Activated T-cell treated with anti-CD3 and anti-CD28 coated beads, Interleukin-2, amount 50 U/mL, for 72 hours (primary cell): ENCODE measurements at places on chromosomes 6 and 20.

DNA sequence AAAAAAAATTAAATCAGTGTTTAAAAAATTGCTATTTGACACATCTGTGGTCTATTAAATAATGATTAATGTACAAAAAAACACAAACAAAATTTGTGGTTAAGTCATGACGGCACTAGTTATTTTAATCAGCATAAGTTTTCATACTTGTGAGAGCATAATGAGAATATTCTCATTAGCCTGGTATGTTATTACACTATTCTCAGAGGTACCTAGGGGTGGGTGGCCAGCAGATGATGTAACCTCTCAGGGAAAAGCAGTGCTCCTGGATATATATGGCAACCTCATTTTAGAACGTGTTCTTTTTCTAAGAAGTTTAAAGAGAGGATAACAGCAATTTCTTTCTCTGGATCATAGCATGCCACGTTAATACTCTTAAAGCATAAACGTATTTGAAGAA is 109.2 kb downstream of the GJA1 start:
- no peak for DNase-seq

GRCh38 chr20:46276531-46276930 is 31.8 kb downstream of the CDH22 start:
- no peak for DNase-seq

DNA sequence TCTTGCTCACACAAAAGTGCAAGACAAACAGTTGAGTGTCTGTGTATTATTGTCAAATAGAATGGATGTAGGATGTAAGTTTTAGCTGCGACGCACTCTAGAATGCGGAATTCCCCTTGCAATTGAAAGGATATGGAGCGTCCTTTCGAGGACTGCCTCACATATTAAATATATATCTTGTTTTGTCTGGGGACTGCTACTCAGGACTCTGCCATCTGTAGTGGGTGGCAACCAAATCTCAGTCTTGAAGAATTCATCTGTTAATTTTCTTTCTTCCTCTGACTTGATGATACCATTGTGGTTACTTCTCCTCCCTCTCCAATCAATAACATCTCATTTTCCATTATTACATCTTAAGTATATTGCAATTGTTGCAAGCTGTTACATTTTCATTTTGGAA is 121.6 kb downstream of the SOX4 start:
- DNase-seq, result no peak

DNA sequence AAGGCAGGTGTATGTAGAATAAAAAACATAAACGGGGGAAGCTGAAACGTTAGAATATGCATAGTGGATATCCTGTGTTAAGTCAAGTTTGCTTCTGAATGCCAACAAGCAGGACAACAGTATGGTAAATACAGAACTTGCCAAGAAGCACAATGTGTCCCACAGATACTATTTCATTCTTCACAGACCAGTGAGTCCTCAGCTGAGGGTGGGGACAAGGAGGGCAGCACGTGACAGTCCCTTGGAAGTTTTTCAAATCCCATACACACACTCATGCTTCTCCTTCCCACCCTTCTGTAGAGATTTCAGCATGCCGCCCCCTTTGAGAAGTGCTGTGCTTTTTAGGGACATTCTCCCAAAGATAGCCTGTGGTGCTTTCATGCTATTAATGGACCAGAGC is 268.5 kb upstream of the ECI2 start:
- DNase-seq, result no peak

DNA sequence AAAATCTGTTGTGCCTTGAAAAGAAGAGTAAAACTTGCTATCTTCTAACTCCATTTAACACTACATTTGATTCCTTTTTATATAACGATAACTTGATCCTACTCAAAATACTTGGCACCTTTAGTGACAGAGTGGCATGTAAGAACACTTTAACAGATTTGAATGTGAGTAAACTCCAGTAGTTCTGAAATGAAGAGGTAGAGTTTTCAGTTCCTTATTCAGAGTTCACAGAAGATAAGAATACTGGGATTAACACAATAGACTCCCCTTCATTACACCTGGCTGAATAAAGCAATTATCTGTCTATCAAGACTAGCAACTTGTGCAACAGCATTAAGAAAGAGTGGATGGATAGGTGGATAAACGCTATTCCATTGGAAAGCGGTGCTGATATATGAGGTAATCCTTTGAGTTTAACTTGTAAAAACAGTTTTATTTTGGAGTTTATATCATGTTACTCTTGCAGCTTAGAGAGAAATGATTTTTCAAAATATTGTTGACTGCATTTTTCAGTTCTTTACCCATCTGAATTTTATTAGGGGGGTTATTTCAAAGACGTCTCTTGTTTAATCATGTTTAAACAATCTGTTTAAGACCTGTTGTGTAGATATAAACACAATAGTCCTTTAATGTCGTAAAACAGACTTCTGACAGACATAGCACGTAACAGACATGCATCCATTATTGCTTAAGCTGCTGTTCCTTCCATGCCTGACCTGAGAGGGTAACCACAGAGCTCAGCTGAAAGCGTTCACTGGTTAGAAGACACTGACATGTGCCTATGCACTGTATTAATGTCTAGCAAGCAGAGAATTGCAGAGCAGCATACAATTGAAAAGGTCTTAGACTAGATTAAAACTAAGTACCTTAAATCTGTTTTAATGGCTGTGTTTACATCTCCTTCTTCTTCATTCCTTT is 102.4 kb upstream of the SUPT3H start:
- DNase-seq, result no peak

- DNase-seq, result no peak
These were observed 3.8 kb upstream of the CPXM1 start for GRCh38 chr20:2804041-2804828.

DNA sequence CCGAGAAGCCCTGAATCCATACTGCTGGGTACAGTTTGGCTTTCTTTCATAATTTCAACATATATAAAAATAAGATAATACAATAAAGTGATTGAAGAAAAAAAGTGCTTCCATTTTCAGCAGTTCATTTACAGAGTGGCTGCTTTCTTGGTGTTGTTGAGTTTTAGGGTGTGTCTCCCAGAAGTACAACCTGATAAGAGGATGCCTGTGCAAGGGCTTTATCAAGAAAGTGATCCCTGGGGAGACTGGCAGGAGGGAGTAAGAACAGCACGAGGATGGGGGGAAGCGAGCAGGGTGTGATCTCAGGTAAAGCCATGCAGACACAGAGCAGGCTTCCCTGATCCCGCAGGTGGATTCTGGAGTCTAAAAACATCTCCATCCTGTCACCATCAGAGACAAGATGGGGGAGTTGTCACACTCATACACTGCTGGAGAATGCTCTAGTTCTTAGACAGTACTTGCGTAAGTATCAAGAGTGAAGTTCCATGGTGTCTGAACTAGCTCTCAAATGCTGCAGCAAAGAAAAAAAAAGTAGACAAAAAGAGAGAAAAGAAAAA is 395.9 kb downstream of the CDH26 start:
- no peak for DNase-seq

DNA sequence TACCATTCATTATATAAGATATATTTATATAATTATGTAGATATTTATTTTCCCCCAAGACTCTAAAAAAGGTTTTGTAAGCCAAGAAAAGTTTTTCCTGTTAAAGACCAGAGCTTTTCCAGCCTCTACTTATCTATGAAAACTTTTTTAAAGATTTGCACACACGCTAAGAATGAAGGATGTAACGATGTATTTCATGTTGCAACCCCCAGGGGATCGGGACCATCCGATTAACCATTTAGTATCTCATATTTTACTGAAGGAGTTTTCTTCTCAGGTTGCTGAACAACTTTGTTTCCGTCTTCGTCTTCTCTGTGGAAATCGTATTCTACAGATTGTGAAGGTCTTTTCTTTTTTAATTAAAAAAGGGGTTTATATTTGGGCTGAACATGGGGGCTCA is 70.0 kb upstream of the SASH1 start:
- DNase-seq, result no peak

- no peak for DNase-seq
These were observed 19.3 kb downstream of the RBM38 start for GRCh38 chr20:57410398-57410920.

- DNase-seq, result no peak
These were observed 468.2 kb downstream of the MMUT start for GRCh38 chr6:48994811-48995210.

- DNase-seq, result no peak
These were observed 60.9 kb downstream of the EPB41L2 start for GRCh38 chr6:131001945-131002660.

- no peak for DNase-seq
These were observed 61.6 kb upstream of the DSP start for GRCh38 chr6:7479801-7480266.

GRCh38 chr6:7183707-7184106 is 75.9 kb downstream of the RREB1 start:
- no peak for DNase-seq

GRCh38 chr6:163412801-163413344 is 1.6 kb upstream of the QKI start:
- no peak for DNase-seq

DNA sequence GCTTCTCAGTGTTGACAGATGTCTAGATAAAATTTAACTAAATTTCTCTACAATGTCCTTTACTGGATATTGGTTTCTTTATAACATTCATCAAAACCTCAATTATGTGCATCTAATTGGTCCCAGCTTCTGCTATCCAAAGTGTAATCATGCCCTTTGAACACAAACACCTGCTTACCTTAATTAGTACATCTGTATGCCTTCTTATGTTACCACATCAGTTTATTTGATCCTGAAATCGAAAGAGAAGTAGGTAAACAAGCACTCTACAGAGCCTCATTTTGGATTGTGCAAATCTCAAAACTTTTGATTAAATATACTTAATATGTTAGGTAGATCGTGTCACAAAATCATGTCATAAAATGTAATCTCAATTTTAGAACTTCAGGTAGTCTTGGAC is 36.5 kb downstream of the TAB2 start:
- no peak for DNase-seq

DNA sequence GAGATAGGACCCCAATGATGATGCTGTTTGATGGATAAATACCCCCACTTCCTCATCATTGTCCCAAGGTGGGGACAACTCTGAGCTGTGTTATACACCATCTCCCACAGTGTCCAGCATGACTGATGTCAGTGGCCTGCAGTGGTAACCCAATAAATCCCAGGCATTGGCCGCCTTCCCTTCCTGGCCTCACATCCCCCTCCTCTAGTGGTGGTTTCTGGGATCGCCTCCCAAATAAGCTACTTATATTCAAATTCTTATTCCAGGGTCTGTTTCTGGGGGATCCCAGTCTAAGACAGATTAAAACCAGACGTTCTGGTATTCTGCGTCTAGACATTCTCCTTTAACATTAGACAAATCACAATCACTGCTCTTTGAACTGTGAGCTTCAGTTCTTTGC is 90.6 kb downstream of the SCP2D1 start:
- DNase-seq, result no peak

GRCh38 chr6:82257088-82257774 is 9.7 kb upstream of the IBTK start:
- no peak for DNase-seq

DNA sequence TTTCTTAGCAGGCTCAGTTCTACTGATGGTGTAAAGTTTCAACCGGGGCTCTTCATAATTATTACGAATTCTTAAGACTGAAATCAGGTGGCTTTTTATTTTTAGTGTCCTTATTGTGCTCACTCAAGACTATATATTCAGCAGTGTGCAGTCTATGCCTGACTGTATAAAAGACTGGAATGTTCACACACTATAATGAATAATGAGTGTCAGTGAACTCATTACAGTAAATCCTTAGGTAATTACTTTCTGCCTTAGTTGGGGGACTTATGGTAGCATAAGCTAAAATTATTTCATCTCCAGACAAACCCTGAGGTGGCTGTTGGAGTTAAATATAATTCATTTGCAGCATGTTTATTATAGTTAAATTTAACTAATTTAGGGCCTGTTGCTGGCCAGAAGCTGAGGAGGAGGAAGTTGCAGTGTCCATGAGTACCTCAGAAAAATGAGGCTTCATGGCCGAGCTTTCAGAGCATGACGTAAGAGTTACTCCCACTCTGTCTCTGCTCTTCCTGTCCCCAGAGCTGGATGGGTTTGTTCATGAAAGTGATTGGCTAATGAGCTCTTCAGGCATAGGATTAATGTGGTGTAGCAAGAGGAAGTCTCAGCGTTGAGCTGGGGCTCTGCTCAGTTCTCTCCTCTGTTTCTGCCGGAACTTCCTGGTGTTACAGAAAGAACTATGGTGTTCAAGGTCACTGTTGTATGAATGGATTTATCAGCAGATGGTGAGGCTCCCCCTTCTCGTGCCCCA is 335.7 kb downstream of the NRN1 start:
- DNase-seq, result peak; percentile 2

- DNase-seq, result peak; percentile 68
These were observed 33.6 kb downstream of the GFOD1 start for GRCh38 chr6:13453771-13454251.

DNA sequence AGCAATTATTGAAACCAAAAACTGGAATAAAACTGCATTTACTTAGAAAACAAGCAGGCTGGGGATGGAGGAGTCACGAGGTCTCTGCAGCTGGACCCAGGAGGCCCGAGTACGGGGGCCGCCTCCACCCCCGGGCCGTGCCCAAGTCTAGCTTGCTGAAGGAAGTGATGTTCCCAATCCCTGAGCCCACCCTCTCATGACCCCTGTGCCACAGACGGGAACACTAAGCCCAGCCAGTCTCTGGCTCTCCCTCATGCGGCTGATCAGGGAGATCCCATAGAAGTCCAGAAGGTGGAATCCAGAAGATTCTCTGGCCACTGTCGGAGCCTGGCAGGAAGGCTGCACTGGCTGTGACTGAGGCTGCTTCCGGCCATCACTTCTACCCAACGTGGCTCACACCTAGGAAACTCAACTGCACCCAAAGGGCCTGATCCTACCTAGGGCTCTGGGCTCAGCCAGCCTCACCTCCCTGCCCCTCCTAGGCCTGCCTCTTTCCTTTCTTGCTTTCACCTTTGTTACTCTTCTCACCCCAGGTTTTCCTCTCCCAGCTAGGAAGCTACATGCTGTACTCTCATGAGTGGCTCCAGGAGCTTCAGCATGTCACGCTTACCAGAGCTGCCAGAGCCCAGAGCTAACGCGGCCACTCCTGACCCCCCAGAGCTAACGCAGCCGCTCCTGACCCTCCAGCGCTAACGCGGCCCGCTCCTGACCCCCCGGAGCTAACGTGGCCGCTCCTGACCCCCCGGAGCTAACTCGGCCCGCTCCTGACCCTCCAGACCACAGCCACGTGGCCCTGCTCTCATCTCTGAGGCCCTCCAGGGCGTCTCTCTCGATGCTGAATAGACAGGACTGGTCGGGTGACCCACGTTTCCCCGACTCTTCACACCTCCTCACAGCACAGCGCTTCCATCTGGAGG is 24.7 kb upstream of the HELZ2 start:
- DNase-seq, result no peak

DNA sequence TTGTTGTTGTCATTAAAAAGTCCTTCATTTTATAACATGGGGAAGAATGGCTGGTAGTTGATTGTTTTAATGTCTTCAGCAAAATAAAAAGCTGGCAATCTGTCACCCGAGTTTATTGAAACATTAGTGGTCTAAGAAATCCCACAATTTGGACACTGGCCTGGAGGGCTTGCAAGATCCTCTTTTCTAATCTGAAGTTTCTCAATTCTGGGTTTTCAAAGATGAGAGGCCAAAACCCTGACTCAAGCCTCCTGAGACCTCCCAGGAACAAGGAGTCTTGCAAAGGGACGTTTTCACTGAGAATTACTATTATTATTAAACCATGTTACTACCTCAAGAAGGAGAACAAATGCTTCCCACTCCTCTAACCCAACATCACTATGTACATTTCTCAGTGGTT is 19.5 kb downstream of the MAP1LC3A start:
- no peak for DNase-seq
